T-helper 22 cell (primary cell): ENCODE measurements at places on chromosomes 16 and 17.

GRCh38 chr16:82263521-82264143 lies 93.6 kb upstream of the MPHOSPH6 start:
- peak; percentile 3 for DNase-seq

GRCh38 chr16:21162661-21163151 lies 4.2 kb downstream of the LDAF1 start:
- DNase-seq = no peak

DNA sequence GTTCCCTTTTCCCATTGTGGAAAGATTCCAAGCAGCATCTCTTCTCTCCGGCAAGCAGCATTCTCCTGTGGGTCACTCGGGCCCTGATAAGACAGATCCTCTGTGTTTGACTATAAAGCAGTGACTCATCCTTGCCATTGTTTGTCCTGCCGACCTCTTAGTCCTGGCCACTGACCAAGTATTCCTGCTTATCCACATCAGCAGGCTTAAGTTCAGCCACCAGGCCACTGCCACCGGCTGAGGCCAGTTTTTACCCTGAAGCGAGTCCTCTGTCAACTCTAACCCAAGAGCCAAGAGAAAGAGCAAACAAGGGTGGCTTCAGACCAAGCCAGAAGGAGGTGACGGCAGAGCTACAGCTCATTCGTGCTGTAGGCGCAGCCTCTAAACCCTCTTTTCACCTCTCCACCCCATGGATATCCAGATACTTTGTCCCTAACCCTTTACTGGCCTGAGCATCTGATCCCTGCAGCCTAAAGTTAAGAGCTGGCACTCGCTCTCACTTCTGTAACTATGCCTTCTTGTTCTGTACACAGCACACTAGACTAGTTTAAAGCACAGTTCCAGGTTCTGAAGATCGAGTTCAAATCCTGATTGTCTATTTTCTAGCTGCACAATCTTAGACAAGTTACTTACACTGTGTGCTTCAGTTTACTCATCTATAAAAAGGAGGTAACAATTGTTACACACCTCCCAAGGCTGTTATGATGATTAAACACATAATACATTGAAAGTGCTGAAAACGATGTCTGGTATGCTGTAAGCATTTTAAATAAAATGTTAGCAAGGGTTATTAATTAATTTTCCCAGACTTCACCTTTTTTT lies 31.0 kb downstream of the SOX9 start:
- no peak for DNase-seq

DNA sequence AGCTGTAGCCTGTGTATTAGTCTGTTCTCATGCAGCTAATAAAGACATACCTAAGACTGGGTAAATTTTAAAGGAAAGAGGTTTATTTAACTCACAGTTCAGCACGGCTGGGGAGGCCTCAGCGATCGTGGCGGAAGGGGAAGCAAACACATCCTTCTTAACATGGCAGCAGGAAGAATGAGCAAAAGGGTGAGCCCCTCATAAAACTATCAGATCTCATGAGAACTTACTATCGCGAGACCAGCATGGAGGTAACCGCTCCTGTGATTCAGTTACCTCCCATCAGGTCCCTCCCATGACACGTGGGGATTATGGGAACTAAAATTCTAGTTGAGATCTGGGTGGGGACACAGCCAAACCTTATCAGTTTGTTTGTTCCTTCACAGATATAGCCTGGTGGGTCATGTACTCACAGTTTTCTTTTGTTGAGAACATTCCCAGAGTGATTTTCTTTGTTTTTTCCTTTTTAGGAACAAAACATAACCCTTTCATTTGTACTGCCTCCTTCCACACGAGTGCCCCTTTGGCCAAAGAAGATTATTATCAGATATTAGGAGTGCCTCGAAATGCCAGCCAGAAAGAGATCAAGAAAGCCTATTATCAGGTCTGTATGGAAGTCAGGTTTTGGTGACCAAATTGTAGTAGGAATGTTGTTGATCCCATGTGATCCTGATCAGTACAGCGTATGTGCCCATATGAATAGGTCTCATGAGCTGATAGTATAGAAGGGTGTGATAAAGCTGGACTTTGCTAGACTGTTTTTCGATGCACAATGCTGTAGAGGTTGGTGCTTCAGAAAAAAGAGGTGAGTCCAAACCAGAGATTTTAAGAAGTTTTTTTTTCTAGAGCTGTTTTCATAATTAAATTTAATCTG lies 8.5 kb downstream of the DNAJA3 start:
- no peak for DNase-seq

GRCh38 chr17:2351269-2351668 lies 14.0 kb downstream of the SGSM2 start:
- no peak for DNase-seq

DNA sequence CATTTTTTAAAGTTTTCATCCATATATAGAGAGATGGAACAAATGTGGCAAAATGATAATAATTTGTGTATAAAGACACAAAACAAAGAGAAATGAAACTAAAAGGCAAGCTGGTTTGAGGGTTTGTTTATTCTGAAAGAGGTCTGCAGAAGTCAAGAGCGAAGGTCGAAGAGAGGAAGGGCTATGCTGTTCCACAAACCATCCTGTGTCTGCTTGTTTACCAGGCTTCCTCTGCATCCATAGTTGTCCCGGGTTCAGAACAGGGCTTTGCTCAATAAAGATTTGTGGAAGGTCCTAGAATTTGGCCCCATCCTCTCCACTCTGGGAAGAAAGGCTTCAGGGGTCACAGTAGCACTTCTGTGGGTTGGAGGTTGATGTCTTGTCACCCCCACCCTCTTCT lies 2.4 kb upstream of the MARVELD3 start:
- no peak for DNase-seq

- no peak for DNase-seq
These were observed 6.2 kb downstream of the DNAJC7 start for GRCh38 chr17:42010898-42011516.
